ENCODE measurements at places on chromosomes 4 and X.

GRCh38 chr4:40980318-40980883 lies 230.6 kb downstream of the NSUN7 start:
- DNase-seq, result no peak

DNA sequence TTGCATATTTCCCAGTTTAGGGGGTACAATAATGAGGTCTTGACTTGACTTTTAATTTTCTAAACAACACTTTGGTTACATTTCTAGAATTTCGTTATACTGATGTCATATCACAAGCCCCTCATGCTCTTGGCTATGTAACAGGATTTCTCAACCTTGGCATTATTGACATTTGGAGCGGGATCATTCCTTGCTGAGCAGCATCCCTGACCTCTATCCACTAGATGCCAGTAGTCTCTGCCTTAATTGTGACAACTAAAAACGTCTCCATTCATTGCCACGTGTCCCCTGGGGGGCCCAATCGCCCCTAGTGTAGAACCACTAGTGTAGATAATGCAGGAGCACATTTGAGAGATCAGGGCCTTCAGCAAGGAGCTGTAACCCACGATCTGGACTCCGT lies 234.2 kb upstream of the MID1 start:
- no peak for DNase-seq

- no peak for DNase-seq
Measured at GRCh38 chrX:1425381-1425780, 27.3 kb downstream of the ASMTL start.

GRCh38 chrX:2819345-2820135 lies 9.2 kb upstream of the GYG2 start:
- DNase-seq, result no peak

- DNase-seq, result peak; percentile 4
Measured at GRCh38 chrX:149830192-149830873, 48.6 kb downstream of the MAGEA9 start.

DNA sequence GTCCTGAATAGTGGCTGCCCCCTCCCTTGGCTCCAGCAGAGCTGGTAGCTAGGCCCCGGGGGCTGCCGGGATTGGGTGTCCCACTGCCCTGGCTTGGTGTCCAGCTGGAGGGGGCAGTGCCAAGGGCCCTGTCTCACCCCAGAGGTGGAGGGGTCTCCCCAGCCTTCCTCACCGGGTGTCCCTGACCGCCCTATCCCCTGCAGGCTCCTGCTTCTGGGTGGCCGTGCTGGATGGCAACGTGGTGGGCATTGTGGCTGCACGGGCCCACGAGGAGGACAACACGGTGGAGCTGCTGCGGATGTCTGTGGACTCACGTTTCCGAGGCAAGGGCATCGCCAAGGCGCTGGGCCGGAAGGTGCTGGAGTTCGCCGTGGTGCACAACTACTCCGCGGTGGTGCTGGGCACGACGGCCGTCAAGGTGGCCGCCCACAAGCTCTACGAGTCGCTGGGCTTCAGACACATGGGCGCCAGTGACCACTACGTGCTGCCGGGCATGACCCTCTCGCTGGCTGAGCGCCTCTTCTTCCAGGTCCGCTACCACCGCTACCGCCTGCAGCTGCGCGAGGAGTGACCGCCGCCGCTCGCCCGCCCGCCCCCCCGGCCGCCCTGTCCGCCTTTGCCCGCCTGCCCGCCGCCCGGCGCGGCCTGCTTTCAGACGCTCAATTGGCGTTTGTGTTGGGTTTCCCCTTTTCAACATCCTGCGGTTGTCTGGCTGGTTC lies 4.6 kb downstream of the NAT8L start:
- DNase-seq, result no peak

Data from effector memory CD4-positive, alpha-beta T cell (primary cell).